ENCODE measurements at places on chromosomes 6 and 20.

DNA sequence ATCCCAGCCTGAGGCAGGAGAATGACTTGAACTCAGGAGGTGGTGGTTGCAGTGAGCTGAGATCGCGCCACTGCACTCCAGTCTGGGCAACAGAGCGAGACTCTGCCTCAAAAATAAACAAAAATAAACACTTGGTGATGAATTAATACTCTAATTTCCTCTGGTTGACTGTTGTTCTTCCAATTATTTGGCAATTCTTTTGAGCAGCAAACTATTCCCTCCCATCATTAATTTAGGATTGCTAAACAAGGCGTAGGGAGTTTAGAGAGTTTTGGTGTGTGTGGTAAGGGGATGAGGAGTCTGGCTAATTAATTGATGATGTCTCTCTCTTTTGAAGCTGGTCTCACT is 2.7 kb upstream of the ID1 start:
- DNase-seq = no peak

GRCh38 chr6:139271056-139271455 is 20.7 kb downstream of the TXLNB start:
- DNase-seq = no peak

- no peak for DNase-seq
Measured at GRCh38 chr6:28291573-28291972, 10.2 kb downstream of the PGBD1 start.

DNA sequence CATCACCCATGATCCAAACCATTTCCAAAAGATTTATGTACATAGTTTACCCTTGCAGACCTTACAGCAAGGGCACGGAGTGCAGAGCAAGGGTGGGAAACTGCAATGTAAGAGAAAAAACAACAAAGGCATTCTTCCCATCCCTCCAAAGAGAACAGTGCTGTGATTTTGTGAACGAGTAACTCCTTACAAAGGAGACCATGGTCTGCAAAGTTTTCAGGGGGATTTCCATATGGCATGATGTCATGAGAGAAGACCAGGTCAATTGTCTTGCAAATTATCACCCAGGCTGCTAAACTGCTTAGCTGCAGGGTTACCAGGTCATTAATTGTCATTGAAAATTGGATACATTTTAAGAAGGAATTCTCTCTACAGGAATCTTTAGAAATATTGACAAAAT is 58.3 kb downstream of the LAMP5 start:
- no peak for DNase-seq

GRCh38 chr6:86966271-86966670 is 28.9 kb downstream of the HTR1E start:
- no peak for DNase-seq

DNA sequence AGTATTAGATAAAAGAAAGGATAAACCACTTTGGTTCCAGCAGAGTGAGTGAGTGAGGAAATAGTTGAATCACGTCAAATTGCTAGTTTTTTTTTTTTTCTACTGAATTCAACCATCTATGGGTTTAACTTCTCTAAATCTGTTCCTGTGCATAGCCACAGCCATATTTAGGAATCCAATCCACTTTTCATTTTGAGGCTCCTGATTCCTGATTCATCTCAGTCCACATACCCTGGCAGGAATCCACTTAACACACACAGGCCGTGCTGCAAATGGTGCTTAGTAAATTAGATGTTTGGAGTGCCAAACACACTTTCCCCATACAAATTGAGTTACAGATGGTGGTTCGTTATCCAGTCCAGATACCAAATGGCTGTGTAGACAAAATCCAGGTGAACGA is 220.3 kb downstream of the ALDH8A1 start:
- no peak for DNase-seq

- no peak for DNase-seq
Measured at GRCh38 chr6:110511401-110511800, 35.0 kb upstream of the SLC22A16 start.

DNA sequence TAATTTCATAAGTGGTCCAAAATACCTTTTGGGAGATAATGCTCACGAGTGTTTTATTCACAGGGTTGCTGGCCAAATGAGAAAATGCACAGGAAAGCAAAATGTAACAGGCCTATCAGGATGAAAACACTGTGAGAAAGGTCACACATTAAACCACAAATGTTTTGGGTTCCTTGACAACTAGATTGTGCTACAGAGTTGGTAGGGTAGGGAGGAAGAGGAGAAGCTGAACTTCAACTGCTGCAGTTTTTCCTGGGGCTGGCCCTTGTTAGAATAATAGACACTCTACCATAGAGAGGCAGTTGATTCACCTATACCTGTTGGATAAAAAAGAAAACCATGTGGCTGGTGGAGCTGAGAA is 28.1 kb upstream of the PAQR8 start:
- no peak for DNase-seq

- no peak for DNase-seq
Measured at GRCh38 chr6:17871189-17871519, 116.3 kb downstream of the KIF13A start.

GRCh38 chr20:38242848-38243708 is 17.5 kb downstream of the KIAA1755 start:
- no peak for DNase-seq

DNA sequence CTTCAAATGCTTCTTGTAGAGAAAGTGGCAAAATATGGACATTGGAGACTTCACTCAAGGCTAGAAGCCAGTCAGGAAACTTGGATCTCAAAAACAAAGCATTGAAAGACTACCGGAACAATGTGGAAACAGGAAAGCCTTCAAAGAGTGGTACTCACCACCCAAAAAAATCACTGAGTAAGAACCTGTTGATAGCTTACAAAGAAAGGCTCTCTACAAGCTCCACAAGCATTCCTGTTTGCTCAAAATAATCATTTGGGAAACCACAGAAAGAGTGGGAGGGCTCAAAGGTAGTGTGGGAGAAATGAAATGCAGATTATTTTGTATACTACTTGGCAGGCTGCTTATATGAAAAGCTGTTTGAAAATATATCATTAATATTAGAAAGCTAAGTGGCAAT is 9.5 kb upstream of the DST start:
- no peak for DNase-seq

DNA sequence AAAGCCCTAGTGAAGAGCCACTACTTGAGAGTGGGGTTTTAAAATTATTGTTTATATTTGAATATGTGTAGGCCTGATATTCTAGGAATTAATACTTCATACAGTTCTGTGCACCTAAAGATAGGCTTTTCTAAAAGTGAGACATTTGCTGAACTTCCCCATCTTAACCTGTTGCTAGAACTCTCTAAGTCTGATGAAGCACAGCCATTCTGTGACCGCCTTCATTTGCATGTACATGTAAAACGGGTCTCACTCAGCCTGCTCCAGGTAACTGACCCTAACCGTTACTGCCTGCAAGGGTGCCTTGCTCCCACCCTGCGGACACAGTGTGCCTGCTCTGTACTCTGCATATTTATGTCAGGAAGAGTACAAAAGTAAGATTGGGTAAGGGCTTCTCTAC is 44.3 kb upstream of the IRF4 start:
- no peak for DNase-seq

DNA sequence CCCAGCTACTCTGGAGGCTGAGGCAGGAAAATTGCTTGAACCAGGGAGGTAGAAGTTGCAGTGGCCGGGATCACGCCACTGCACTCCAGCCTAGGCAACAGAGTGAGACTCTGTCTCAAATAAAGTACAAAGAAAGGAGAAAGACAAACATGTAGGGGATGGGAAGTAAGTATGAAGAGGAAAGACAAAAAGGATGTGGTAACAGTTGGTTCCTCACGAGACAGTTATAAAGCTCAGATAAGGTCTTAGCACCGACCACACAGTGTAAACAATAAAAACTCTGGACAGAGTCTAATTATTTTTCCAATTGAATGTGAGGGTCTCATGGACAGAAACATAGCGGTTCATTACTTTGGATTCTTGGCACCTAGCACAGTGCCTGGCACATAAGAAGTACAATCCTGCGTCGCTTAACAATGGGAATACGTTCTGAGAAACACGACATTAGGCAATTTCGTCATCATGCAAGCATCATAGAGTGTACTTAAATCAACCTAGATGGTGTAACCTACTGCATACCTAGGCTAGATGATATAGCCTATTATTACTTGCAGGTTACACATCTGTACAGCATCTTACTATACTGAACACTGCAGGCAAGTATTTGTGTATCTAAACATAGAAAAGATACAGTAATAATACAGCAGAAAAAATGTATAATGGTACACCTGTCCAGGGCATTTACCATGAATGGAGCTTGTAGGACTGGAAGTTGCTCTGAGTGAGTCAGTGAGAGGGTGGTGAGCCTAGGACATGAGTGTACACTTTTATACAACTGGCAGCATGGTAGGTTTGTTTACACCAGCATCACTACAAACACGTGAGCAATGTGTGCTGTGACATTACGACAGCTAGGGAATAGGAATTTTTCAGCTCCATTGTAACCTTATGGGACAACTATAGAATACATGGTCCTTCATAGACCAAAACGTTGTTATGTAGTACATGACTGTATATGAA is 38.2 kb downstream of the MBOAT1 start:
- DNase-seq = no peak
